ENCODE measurements at places on chromosomes 16 and 17.

DNA sequence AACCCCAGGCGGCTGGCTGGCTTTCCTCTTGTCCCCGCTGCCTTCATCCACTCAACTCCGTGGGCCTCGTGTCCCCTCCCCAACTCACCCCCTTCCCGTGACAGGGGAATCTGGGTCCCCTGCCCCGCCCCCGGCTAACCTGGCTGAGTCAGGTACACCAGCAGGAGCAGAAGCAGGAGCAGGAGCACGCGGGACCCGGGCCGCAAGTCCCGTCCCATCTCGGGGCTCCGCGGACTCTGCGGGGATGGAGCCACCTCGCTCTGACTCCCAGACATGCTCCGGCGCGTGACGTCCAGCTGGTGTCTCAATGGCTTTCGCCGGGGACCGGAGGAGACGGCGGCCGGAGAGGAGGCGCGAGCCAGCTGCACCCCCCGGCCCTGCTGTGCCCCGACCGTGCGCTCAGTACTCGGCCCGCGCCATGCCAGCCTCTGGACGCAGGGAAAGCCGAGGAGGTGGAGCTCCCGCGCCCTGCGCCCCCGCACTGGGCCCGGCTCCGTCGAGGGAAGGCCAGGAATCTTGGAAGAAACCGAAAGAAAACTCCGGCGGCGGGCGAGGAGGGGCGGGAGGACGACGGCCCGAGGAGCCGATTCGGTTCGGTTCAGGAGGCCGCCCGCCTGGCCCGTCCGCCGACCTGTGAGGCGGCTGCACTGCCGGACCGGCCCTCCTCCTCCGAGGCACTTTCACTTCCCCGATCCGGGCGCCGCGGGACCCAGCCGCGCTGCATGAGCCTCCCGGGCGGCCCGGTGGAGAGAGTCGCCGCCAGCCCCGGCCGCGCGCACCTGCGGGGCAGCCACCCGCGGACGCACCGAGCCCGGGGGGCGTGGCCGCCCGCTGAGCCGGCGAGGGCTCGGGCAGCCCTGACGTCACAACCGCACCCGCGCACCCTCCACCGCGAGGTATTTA, at the start of the genes CXCL16 and ZMYND15:
CXCL16 (minus strand) TSS at position 807 of the 903 bp plus-strand sequence; CDS start at position 218, 589 bp downstream.
ZMYND15 (plus strand) TSS at position 712 of the 903 bp plus-strand sequence. CDS start 716 bp downstream, outside the sequence.
- DNase-seq: no peak

DNA sequence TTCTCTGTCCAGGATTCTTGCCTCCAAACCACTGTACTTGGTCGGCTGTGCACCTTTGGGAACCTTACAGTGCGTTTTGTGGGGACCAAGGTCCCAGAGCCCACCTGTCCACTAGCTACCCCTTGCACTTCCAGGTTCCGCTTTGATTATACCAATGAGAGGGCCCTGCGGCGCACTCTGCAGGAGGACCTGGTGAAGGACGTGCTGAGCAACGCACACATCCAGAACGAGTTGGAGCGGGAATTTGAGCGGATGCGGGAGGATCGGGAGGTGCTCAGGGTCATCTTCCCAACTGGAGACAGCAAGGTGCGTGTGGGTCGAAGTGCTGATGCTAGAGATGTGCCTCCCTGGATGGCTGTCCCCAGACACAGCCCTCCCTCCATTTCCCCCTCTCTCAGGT, 18.8 kb downstream of the POLR2A start:
- no peak for DNase-seq

DNA sequence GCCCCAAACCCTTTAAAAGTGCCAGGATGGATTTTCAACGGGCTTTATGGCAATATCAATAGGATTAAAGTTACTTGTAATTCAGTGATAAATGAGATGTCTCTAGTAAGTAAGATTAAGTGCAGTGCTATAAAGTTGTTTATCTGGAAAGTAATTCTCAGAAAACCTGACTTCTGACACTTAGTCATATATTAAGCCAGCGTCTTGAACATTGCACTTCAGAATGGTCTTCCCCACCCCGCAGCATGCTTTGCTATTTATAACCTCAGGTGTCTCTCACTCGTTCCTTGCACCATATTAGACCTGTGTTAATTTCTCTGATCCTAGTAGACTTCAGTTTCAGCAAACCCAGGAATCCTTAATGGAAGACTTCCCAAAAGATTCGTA, 2.1 kb upstream of the MAF start:
- DNase-seq: no peak

- DNase-seq: no peak
Measured at GRCh38 chr16:30030841-30031413, at the start of gene TLCD3B. Gene TLCD3B, minus strand, starts transcription at chr16:30031271. Its CDS starts 744 bp downstream, at chr16:30030527.

- DNase-seq: peak; percentile 17
Measured at GRCh38 chr17:64694207-64694606, 32.1 kb upstream of the SMURF2 start.

GRCh38 chr17:7750321-7750821, 32.8 kb downstream of the DNAH2 start:
- no peak for DNase-seq

GRCh38 chr17:80070375-80071115, 30.8 kb upstream of the GAA start:
- no peak for DNase-seq

- DNase-seq: no peak
Measured at GRCh38 chr17:28999206-28999605, 6.6 kb downstream of the SEZ6 start.

GRCh38 chr16:49281480-49281842, at the start of gene CBLN1:
Gene CBLN1, minus strand, starts transcription at chr16:49281838. Its CDS starts 373 bp downstream, at chr16:49281465.
- no peak for DNase-seq

DNA sequence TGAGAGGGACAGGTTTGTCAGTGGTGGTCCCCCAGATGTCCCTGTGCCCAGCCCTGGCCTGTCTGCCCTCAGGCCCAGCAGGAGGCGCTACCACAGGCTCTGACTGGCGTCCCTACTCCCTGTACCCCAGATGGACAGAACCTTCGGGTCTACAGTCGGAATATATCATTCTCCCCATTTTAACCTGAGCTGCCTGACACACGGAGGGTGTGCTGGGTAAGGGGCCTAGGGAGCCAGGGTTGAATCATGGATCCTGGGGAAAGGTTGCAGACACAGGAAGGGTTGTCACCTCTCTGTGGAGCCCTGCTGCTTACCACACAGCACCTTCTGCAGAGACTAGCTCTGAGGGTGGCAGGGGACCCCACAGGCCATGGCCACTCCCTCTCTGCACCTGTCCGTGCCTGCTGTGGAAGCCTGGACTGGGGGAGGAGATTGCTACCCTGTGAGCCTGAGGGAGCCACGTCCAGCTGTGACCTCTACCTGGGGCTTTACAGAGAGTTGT, 162.2 kb upstream of the ZNF267 start:
- no peak for DNase-seq

DNA sequence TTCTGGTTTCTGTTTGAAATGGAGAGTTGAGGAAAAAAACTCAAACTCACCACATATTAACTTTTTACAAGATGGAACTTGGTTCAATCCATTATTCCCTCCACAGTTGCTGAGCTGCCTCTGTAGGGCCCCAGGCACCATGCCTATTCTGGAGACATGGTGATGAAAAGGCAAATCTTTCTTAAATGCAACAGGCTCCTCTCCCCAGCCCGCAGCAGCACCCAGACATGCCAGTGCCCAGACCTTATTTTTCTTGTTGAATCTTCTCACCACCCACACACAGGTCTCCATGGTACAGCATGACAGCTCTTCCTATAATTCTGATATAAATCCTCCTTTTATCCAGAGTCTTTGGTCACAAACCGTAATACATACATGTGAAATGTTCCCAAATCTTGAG, 7.6 kb downstream of the CYTH1 start:
- no peak for DNase-seq

GRCh38 chr17:19239544-19239943, 2.4 kb downstream of the EPN2 start:
- no peak for DNase-seq

All from hematopoietic multipotent progenitor cell treated with erythropoietin and hydrocortisone succinate and interleukin-3 and kit ligand, for 8 days (in vitro differentiated cells).